SK-MEL-5 (cell line): ENCODE measurements at places on chromosomes 1 and 21.

DNA sequence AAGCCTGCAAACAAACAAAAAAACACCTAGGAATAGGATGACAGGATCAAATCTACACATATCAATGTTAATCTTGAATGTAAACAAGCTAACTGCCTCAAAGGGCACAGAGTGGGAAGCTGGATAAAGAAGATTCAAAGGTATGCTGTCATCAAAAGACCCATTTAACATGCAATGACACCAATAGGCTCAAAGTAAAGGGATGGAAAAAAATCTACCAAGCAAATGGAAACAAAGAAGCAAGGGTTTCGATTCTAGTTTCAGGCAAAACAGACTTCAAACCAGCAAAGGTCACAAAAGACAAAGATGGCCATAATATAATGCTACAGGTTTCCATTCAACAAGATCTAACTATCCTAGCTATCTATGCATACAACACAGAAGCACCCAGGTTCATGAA lies 16.2 kb upstream of the OR2T10 start:
- no peak for DNase-seq

GRCh38 chr1:179632868-179633267 lies 41.2 kb downstream of the TDRD5 start:
- DNase-seq = no peak

DNA sequence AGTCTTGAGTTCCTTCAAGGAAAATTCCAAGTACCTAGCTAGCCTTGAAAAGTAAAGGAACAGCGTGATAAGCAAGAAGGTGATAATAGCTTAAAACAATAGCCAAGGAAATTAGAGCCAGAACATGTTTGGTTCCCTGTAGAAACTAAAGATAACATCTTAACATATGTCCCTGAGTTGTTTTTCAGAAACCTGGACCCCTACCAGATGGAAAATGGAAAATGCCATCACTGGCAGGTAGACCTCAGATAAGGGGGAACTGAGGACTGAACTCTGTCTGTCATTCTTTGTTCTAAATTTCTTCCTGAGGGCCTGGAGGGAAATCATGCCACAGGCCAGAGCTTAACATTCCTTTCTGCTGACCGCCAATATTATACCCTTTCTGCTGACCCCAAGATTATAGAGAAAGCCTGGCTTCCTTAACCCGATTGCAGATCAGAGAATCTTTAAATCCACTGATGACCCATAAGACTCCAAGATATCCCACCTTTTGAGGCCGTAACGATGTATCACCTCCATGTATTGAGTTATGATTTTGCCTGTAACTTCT lies 23.4 kb downstream of the CNIH3 start:
- DNase-seq = no peak

DNA sequence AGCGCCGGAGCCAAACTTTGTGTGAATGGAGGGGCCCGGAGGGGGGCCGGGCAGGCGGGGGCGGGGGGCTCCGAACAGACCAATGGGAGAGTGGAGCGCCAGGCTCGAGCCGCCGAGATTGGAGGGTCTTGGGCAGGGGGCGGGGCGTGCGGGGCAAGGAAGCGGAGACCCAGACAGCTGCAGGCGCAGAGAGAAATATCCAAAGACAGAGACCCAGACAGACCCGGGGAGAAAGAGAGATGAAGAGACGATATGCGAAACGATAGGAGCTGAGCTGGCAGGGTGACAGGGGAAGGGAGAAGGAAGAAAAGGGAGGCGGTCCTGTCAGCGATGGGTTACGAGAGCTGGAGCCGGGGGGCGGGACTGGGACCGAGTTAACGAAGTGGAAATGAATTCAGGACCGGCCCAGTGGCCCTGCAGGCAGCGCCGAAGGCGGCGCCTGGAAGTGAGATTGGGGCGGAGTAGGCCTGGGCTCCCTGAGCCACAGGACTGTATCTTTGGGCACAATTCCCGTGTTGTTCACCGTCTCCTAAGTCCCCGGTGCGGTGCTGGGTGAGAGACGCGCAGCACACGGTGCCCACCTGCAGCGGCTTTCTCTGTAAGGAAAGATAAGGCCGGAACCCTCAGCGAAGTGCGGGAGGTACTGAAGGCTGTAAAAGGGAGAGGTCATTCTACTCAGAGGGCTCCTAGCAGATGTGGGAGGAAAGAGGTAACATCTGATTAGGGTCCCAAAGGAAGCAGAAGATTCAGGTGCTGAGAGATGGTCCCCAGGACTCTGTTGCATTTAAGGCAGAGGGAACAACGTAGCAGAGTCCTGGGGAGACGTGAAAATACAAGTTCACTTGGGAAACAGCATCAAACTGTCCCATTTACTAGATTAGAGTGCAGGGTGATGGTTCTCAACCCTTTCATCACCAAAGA lies 543 bp upstream of the KCNJ10 start:
- DNase-seq = peak; percentile 74

DNA sequence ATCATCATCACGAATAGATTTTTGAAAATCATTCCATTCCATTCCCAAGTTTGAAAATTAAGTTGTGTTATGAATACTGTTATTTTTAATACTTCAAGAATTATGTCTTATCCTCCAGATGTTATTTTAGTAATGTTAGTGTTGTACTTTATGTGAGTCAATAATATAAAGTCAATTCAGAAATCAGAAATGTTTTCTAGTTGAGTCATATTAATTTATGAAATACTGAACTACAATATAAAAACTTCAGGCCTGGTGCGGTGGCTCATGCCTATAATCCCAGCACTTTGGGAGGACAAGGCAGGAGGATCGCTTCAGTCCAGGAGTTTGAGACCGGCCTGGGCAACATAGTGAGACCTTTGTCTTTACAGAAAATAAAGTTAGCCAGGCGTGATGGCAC lies 38.4 kb upstream of the GPR25 start:
- no peak for DNase-seq

GRCh38 chr1:41476807-41477361 lies 7.6 kb downstream of the EDN2 start:
- no peak for DNase-seq

GRCh38 chr1:29946057-29946456 lies 709.7 kb downstream of the PTPRU start:
- no peak for DNase-seq

DNA sequence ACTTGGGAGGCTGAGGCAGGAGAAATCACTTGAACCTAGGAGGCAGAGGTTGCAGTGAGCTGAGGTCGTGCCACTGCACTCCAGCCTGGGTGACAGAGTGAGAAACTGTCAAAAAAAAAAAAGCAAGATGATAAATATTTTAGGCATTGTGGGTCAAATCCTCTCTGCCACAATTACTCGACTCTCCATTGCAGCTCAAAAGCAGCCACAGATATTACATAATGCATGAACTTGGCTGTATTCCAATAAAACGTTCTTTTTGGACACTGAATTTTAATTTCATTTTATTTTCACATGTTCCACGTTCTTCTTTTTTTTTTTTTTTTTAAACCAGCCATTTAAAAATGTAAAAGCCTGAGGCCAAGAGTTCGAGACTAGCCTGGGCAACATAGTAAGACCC lies 69.4 kb downstream of the TCP10L start:
- DNase-seq = no peak

DNA sequence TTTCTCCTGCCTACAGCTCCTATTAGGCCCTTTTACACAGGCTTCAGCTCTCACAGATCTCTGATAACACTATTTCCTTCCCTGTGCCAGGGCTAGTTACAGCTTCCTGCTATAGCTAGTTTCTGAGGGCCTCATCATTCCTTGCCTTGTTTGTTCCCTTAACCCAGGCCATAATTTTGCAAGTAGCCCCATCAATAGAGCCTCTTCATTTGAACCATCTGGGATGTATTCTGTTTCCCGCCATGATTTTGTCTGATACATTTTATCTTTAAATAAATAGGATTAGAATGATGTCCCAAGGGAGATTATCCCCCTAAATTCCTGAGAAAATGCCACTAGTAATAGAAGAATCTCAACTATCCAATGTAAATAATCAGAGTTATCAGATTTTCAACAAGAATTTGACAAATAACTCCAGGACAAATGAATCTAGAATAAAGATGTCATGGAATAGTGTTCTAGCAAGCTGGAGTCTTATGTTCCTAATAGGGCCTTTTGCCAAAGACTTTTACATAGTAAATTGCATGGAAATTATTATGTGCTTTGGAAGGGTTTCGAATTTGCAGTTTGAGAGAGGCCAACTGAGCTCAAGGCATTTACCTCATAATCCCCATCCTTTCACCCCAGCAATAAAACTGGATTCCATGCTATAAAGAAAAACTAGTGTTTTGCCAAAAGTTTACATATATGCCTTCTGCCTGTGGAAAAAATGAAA lies 16.1 kb downstream of the IFT25 start:
- no peak for DNase-seq

DNA sequence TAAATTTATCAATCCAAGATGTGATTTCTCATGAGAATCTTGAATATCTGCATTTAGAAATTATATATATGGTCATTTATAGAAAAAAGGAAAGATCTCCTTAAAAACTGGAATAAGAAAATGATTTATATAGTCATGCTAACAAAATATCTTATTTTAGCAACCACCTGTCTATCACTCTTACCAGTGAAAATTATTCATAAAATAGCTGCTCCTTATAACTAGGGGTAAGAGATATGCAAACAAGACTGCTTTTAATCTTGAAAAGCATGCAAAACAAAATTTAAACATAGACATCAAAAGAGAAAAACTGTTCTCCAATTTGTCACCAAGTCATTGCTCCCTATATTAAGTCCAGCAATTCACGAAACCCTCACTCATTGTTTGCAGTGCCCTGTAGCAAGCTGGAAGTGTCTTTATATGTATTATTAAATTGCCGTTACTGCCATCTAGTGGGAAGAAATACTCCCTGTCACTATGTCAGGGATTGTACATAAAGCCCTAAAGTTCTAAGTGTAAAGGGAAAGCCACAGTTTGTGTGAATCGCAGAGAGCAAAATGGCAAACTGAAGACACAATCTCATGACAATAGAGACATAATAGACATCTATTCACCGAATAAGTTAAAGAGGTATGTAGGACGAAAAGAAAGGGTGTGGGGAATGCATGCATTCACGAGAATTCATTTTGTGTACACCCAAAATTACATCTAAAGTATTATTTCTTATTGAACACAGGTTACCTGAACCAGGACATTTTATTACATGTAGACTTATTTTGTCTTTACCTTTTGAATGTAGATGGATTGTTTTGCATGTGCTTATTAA lies 600.5 kb downstream of the USP25 start:
- peak; percentile 90 for DNase-seq

DNA sequence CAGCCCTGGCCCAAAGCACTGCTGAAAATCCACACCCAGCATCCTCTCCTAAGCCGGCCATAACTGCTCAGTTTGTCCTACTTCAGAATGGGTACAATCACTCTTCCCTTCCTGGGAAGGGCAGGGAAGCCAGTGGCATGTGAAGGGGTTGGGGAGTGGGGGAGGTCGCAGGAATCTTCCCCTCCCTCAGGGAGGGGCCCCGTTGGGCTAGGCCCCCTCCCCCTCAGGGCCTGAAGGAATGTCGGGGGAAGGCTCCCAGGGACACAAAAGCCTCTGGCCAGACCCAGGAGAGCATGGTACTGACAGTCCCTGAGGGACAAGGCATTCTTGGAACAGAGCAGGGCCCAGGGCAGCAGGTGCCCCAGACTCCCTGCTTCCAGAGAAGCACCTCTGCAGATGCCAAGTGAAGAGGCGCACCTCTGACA lies 1.2 kb downstream of the ELOVL1 start:
- DNase-seq = no peak

GRCh38 chr1:159771127-159771895 lies 9.5 kb upstream of the DUSP23 start:
- DNase-seq = no peak

DNA sequence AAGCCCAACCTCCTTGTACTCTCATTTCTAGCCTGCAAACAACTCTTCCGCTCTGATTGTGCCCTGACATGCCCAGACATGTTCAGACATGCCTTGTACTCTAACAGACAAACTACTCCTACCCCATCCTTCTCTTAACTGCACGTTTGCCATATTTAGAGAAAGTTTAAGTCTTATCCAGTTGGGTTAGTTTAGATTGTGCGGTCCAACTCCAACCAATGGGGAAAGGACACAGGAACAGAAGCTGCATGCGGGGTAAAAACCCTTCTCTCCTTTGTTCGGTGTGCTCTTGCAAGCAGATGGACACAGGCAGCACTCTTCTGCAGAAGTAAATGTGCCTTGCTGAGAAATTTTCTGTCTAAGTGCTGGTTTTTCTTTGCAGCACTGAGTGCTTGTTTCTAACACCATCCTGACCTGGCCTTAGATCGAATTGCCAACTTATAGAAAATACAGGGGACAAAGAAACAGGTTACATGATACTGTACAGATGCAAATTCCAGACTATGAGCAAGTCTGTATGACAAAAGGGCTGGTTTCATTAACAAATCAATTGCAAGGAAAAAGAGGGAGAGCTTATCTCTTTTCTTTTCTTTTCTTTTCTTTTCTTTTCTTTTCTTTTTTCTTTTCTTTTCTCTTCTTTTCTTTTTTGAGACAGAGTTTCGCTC lies 35.8 kb upstream of the IFNGR2 start:
- DNase-seq = no peak

DNA sequence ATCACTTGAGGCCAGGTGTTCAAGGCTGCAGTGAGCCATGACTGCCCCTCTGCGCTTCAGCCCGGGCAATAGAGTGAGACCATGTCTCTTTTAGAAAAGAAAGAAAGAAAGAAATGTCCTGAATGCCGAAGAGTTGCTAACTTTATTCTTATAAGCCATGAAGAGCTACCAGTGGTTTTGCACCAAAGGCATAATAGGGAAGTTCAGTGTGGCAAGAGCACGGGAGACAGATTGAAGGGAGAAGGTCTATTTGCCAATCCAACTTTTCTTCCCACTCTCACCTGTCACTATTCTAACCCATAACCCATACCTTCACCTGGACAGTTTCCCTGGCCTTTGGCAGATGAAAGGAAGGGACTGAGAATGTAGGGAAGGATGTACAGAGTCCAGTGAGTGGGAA lies 4.4 kb upstream of the PEA15 start:
- no peak for DNase-seq

DNA sequence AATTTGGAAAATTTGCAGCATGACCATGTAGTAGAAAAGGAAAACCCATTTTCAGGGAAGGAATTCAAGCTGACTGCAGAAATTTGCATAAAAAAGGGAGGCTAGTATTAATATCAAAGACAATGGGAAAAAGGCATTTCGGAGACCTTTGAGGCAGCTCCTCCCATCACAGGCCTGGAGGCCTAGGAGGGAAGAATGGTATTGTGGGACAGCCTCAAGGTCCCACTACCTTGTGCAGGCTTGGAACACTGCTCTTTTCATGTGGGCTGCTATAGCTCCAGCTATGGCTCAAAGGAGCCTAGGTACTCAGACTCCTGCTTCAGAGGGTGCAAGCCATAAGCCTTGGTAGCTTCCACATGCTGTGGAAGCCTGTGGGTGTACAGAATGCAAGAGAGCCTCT lies 139.3 kb downstream of the C1orf94 start:
- no peak for DNase-seq

GRCh38 chr21:34707876-34708325 lies 39.1 kb downstream of the CLIC6 start:
- no peak for DNase-seq

DNA sequence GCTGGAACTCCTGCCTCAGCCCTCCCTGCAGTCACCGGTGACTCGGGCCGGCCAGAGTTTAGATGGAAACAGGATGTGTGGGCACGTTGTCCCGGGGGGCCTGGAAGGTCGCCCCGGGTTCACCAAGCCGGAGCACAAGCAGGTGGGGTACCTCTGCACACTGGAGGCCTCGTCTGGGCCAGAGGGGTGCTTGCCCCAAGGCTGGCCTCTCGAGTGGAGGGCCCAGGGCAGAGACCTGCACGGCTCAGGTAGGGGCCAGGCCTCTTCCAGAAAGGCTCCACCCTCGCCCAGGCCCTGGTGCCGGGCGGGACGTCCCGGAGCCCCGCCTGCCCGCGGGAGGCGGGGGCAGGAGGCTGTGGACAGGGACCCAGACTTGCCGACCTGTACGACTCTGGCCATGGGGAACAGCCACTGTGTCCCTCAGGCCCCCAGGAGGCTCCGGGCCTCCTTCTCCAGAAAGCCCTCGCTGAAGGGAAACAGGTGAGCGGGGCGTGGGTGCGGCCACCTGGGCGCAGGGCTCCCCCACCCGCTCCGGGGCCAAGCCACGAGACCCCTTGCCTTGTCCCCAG lies at the start of gene PLEKHN1:
Gene PLEKHN1, plus strand, starts transcription at position 348 of the 569 bp plus-strand sequence. Its CDS starts 50 bp downstream, at position 398.
- peak; percentile 21 for DNase-seq
